ENCODE measurements at places on chromosomes 12 and 14.

DNA sequence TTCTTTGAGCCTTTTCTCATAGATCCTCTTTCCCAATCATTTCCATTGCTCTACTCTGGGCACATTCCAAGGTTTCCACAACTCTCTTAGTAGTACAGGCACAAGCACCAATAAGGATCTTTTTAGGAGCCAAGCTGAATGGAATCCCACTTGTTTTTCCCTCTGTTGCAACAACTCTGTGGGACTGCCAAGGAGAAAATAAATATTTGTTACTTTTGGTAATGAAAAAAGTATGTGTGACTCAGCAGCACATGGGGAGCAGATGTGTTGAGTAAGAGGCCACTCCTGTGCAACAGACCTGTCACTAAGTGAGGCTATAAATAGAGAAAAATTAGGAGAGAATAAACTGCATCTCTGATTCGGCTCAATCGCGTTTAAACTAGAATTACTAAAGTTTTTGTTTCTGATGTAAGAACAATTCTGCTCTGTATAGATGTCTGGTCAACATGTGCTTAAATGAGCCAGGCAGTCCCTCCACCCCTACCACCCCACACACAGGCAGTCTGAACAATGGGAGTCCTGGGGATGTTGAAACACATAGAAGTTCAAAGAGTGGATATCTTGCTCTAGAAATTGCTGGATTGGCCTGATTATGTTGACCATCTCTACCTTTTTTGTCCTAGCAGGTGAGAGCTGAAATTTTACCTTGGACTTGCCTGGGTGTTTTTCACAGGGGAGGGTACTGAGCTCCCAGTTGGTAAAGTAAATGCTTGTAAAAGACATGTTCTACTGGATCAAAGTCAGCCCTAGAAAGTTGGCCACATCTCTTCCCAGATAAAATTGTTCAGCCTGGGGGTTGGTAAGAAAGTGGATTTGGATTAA, 244.3 kb upstream of the NOVA1 start:
- DNase-seq, result no peak

DNA sequence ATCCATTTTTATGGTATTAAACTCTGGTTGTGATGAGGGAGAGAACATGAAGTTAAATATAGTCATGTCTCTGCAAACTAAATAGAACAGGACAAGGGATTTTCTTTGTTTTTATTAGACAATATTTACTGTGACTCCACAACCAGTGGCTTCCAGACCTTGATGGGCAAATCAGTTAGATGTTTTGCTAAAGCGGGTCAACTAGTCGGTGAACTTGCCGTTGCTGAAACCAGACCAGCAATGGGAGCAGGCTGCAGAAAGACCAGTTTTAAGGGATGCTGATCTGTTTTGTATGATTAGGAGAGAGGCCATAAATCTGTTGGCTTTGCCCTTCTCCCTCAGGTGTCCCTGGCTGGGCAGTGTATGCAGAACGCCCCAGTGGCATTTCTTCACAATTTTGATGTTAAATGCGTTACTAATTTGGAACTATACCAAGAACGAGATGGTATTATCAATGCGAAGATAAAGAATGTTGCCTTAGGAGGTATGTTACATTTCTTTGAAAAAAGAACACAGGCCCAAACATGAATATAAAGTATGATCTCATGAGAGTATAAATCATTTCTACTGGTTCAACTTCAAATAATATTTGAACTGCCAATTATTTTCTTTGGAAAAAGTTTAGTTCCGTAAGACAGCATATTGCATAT, 19.4 kb downstream of the TCTN2 start:
- DNase-seq, result no peak

DNA sequence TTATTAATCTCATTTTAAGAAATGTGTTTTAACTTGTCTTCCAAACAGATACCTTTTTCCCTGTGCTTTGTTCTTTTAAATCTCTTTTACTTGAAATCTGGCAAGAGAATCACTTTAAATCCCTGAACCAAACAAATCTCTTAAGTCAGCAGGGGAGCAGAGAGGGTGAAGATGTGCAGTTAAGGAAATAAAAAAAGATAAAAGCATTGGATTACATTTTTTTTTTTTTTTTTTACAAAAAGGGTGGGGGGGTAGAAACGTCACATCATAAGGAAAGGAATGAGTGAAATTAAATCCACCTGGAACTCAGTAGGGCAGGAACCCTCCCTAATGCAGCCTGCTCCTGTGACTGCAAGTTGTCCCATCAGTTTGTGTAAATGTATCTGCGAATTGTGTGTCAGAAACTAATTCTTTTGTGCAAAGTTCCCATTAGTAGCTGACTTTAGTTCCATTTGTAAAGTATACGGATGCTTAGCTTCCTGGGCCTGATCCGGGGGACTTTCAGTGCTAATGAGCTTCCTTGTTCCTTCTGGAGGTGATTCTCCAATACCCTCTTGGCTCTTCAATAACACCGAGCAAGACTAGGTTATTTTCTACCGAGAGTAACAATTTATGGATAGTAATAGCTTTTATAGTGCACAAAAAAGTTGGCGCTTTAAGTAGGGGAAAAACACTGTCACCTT, 1.5 kb downstream of the TTC6 start:
- no peak for DNase-seq

GRCh38 chr12:10654003-10654402, 19.8 kb downstream of the STYK1 start:
- no peak for DNase-seq

GRCh38 chr12:33472299-33472698, 32.7 kb upstream of the SYT10 start:
- no peak for DNase-seq

DNA sequence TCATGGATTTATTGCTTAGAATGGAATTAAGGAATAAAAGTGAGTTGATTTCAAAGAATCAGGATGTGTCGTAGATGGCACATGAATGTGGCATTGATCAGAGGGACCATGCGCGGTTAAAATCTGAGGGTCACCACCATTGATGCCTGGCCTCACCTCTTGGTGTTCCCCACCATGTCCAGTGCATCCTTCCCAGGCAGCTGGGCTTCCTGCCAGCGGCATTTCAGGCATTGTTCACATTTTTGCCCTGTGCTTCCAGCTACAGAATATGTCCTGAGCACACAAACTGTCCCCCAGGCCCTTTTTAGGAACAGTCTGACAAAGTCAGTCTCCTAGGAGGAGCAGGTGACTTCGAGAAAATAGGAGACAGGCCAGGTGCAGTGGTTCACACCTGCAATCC, 42.0 kb upstream of the TSPAN9 start:
- DNase-seq, result no peak

DNA sequence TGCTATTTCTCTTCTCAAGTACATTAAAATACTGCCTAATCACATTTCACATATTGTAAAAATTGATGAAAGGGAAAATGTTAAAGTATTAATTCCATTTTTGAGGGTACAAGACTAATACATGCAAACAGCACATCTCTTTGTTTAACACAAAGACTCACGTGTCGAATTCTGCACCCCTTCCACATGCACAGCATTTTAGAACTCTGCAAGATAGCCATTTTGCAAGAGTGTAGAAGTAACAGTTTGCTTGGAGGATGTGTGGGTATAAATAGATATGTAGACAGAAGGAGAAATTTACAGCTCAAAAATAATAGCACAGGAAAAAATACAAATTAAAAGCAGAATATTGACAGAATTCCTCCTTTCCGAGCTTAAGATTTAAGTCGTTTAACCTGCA, 2.5 kb downstream of the GRIN2B start:
- DNase-seq, result no peak

- no peak for DNase-seq
These were observed 457.6 kb downstream of the EGLN3 start for GRCh38 chr14:33493266-33493665.

GRCh38 chr14:59251811-59252771, 63.6 kb downstream of the DAAM1 start:
- DNase-seq, result no peak

- no peak for DNase-seq
These were observed 1.2 kb upstream of the RIMKLB start for GRCh38 chr12:8696442-8697090.

All from CD4-positive, alpha-beta memory T cell (primary cell).